ENCODE measurements at places on chromosomes 4 and X. TPM values are rescaled to one million over a fixed set of nuclear protein-coding genes. Genes with fewer than 3 reads are reported as not detected.

DAPP1 gene
- not detected for total RNA-seq

TAF7L gene
- not detected for total RNA-seq

MRFAP1L1 gene
- total RNA-seq: 35.6 TPM

RAB39B gene
- not detected for total RNA-seq

ADGRL3 gene
- total RNA-seq: 13.3 TPM

Data from cardiac atrium fibroblast (primary cell).